ENCODE measurements at places on chromosomes 1 and 21. TPM values are rescaled to one million over a fixed set of nuclear protein-coding genes. Genes with fewer than 3 reads are reported as not detected.

AMPD1 gene
- not detected for total RNA-seq

TMEM52 gene
- 1.5 TPM for total RNA-seq

DCST2 gene
- 0.87 TPM for total RNA-seq

TNFRSF4 gene
- 10.7 TPM for total RNA-seq

- no peak for DNase-seq
Observed at GRCh38 chr1:75612976-75613375, 2.1 kb upstream of the SLC44A5 start.

DNA sequence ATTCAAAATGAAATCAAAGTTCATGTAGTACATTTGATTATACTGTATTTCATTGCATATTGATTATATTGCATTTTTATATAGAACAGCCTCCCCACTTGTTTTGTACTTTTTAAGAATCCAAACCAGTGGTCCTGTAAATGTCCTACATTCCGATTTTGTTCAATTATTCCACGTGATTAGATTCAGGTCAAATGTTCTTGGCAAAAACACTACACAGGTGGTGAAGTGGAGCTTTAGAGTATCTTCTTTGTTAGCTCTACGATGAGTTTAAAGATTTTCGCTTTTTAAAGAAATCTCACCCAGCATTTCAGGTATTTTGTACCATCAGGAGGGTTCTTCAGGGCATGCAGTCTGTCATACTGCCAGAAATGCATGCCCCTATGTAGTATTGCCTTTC, 120.6 kb downstream of the TRIM33 start:
- no peak for DNase-seq

GRCh38 chr1:66739401-66740157, 12.7 kb upstream of the DYNLT5 start:
- no peak for DNase-seq

Measured in mesenteric fat pad (tissue), 1 donor.